Stimulated activated CD4-positive, alpha-beta T cell treated with anti-CD3 and anti-CD28 coated beads, Interleukin-12 subunit alpha, Interleukin-12 subunit beta, amount 100 ng/mL, for 48 hours (primary cell): ENCODE measurements at places on chromosomes 12 and 14.

DNA sequence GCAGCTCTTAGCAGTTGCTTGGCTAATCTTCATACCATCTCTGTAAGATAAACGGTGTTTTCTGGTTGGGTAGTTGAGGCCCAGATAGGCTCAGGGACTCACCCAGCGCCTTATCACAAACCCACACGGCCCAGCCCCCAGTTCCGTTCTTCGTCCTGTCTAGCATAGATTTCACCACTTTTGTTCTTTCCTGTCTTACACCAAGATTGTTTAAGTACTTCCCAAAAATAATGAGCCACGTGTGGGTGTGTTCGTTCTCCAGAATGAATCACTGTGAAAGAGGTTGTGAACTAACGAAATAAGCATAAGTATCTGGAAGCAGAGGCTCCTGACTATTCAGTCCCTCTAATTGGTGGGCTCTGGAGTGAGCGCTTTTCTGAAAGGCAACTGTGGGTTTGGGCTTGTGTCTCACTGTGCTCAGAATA is 21.4 kb downstream of the ACVR1B start:
- peak; percentile 47 for DNase-seq

GRCh38 chr12:48969160-48969771 is 2.3 kb downstream of the WNT10B start:
- no peak for DNase-seq

DNA sequence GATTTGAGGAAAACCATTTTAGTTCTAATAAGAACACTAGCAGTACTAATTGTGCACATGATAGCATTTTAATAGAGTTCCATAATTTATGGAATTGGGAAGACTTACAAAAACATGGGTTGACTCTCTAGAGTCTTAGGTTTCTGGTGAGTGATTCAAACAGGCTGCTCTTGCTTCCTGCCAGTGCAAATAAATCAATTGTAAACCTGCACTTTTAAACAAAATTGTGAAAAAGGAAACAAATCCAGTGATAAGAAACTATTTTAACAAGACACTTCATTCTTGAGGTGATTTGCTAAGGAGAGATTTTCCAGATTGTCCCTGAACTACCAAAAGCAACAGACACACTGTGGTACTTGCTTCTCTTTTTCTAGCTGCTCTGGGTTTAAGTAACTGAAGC is 112.2 kb downstream of the CACNA1C start:
- DNase-seq: no peak

GRCh38 chr12:66679461-66680084 is 697 bp upstream of the GRIP1 start:
- DNase-seq: no peak

DNA sequence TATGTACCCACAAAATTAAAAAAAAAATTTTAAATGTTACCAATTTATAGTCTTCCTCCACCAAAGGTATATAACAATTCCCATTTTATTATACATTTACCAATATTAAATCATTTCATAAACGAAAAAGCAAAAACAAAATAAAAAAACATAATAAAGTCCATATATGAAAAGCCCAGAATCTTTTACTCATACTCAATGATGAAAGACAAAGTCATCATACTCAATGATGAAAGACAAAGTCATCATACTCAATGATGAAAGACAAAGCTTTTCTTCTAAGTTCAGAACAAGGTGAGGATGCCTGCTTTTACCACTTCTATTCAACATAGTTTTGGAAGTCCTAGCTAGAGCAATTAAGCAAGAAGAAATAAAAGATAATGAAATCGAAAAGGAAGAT is 28.1 kb downstream of the TMEM116 start:
- no peak for DNase-seq

DNA sequence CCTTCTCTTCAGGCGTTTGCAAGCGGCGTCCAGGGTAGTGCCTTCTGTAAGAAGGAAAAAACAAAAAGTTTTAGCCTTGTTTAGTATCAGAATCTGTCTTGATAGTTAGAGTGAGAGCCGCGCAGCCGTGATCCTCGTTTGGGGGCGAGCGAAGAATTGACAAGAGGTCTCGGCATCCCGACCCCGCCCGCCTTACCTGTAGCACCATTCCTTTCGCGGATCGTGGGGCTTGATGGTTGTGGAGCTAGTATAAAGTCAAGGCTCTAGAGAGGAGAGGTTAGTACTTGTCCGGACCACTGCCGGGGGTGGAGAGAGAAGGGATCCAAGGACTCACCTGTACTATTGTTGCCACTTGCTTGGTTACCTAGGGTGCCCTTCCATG is 494 bp downstream of the TMTC3 start:
- DNase-seq: no peak

DNA sequence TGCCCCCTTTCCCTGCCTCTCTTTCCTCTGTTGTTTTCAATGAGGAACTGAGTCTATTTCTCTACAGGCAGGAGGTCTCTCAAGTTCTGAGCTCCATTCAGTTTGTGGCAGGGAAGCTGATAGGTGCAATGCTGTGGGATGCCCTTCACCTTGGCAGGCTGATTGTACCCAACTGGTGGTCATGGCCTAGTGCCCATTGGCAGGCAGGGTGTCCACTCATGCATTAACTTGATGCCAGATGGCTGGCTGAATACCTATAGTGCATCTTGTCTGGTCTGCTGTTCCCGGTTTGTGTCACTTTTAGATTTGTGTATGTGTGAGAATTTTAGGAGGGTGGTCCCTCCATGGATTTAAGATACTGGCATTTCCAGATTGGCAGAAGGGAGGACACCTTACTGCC is 20.0 kb upstream of the ITGA5 start:
- DNase-seq: no peak
